ENCODE measurements at places on chromosomes 16 and 17. TPM values are rescaled to one million over a fixed set of nuclear protein-coding genes. Genes with fewer than 3 reads are reported as not detected.
A peak's percentile ranks its signal among the peaks of the same experiment; 100 is the strongest.

GRCh38 chr17:79715098-79715942 is 15.4 kb upstream of the ENPP7 start:
- no peak overlapping the region for H3K27ac ChIP-seq
- no peaks in the 10 kb centered on the region for H3K27me3 ChIP-seq
- H3K4me3 ChIP-seq: no peak overlapping the region
- H3K36me3 ChIP-seq: no peaks in the 10 kb centered on the region
- DNase-seq: no peak

- no peaks in the 10 kb centered on the region for H3K4me1 ChIP-seq
- no peaks in the 10 kb centered on the region for H3K36me3 ChIP-seq
- no peaks in the 10 kb centered on the region for H3K27me3 ChIP-seq
- no peak for DNase-seq
These were observed 5.4 kb upstream of the TBX21 start for GRCh38 chr17:47727704-47728036.

- no peak overlapping the region for H3K27ac ChIP-seq
- peaks cover 13% of the 10 kb centered on the region for H3K36me3 ChIP-seq
- no peaks in the 10 kb centered on the region for H3K27me3 ChIP-seq
- H3K4me3 ChIP-seq: no peak overlapping the region
These were observed 96.0 kb downstream of the ZFHX3 start for GRCh38 chr16:72951916-72952315.

GRCh38 chr17:75684249-75684648 is 17.1 kb downstream of the SAP30BP start:
- H3K36me3 ChIP-seq: peaks cover 6% of the 10 kb centered on the region
- H3K27me3 ChIP-seq: no peaks in the 10 kb centered on the region

DNA sequence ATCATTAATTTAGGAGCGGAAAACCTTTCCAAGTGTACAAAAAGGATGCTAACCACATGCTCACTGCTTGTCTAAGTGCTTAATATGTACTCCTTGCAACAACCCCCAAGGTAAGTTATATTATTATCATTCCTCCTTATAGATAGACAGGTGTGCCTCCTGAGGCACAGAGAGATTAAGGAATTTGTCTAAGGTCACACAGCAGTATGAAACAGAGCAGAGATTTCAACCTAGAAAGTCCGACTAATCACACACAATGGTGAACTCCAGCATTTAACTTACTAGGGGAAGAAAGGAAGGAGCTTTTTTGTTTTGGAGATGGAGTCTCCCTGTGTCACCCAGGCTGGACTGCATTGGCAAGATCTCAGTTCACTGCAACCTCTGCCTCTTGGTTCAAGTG is 37.0 kb upstream of the USP7 start:
- no peak overlapping the region for H3K4me3 ChIP-seq
- DNase-seq: no peak
- no peaks in the 10 kb centered on the region for H3K4me1 ChIP-seq
- H3K36me3 ChIP-seq: no peaks in the 10 kb centered on the region
- H3K27ac ChIP-seq: no peak overlapping the region

DNA sequence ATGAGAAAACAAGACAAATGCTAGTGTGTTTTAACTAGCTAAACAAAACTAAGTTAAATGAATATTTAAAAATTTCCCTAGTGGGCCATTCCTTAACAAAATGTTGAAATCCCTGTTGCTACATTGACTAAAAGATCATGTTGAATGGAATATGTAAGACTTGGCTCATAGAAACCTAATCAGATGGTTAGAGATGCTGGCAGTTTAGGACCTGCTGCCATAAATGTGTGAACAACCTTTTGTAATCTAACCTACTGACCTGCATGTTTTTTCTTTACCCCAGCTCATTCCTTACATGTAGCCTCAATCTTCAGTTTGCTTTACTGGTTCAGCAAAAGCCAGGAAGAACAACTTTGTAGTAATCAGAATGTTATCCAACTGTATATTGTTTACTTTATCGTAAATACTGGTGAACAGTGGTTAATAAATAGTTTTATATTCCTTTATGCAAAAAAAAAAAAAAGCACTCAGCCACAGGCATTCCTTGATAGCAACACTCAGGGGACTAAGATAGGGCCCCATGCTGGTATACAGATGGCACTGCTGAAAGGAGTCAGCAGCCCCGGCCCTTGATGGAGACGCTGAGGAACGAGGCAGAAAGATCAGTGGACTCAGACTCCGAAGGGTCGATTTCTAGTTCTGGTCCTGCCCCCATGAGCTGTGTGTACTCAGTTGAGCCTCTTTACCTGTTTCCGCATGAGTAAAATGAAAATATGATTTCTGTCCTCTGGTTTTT is 78.2 kb downstream of the MARF1 start:
- no peaks in the 10 kb centered on the region for H3K36me3 ChIP-seq
- no peaks in the 10 kb centered on the region for H3K27me3 ChIP-seq
- H3K27ac ChIP-seq: no peak overlapping the region
- no peak overlapping the region for H3K4me3 ChIP-seq
- H3K4me1 ChIP-seq: no peaks in the 10 kb centered on the region

GRCh38 chr17:14545156-14545906 is 244.4 kb downstream of the HS3ST3B1 start:
- H3K36me3 ChIP-seq: no peaks in the 10 kb centered on the region
- H3K4me3 ChIP-seq: no peak overlapping the region
- no peaks in the 10 kb centered on the region for H3K4me1 ChIP-seq
- no peak for DNase-seq

DNA sequence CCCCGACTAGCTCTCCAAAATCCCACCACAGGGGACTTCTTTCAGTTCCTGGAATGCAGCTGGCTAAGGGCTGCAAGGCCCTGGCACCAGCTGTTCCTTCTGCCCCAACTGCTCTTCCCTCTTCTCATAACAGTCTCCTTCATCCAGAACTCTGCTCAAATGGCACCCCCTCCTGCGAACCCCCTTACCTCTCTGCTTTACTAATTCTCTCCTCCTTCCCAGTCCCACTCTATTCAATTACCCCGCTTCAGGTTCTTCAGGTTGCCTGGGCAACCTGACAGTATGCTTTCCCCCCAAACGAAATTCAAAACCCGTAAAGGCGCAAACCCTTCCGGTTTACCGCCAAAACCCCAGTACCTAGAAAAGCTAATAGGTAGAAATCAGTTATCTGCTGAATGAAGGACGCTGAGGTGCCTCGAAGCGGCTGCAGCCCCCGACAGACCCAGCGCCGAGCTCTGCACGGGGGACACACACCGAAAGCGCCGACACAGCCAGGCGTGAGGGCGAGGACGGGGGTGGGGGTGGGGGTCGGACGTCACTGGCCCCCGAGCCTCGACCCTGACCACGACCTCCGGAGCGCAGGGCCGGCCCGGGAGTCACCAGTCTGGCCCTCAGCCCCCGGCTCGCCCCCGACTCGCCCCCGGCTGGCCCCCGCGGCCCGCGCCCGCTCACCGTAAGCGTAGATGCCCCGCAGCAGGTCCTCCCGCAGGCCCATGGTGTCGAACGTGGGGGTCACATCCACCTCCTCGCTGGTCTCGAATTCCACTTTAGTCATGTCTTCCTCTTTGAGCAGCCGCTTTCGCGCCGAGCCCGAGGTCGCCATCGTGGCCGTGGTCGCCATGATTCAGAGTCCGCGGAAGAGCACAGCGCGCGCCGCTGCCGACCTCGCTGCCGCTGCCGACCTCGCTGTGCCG is 550 bp downstream of the EIF4A3 start:
- H3K4me1 ChIP-seq: peaks cover 22% of the 10 kb centered on the region
- H3K27ac ChIP-seq: peak overlapping the region; percentile 92
- no peaks in the 10 kb centered on the region for H3K27me3 ChIP-seq
- peaks cover 25% of the 10 kb centered on the region for H3K36me3 ChIP-seq

- H3K36me3 ChIP-seq: no peaks in the 10 kb centered on the region
- peak; percentile 11 for DNase-seq
These were observed 10.4 kb upstream of the WFDC1 start for GRCh38 chr16:84284154-84284722.

- no peaks in the 10 kb centered on the region for H3K27me3 ChIP-seq
- no peak overlapping the region for H3K27ac ChIP-seq
- H3K4me3 ChIP-seq: no peak overlapping the region
- H3K36me3 ChIP-seq: no peaks in the 10 kb centered on the region
These were observed 5.0 kb upstream of the NAGLU start for GRCh38 chr17:42530952-42531454.

- H3K27ac ChIP-seq: no peak overlapping the region
- DNase-seq: peak; percentile 23
- H3K4me3 ChIP-seq: no peak overlapping the region
- H3K36me3 ChIP-seq: no peaks in the 10 kb centered on the region
These were observed 631 bp downstream of the KREMEN2 start for GRCh38 chr16:2964475-2965336.

- H3K4me1 ChIP-seq: peaks cover 45% of the 10 kb centered on the region
- H3K27me3 ChIP-seq: no peaks in the 10 kb centered on the region
- no peaks in the 10 kb centered on the region for H3K36me3 ChIP-seq
- peak; percentile 99 for DNase-seq
- peak overlapping the region; percentile 99 for H3K27ac ChIP-seq
These were observed 23.4 kb upstream of the MPRIP start for GRCh38 chr17:17018612-17019429.

- no peaks in the 10 kb centered on the region for H3K27me3 ChIP-seq
- H3K4me1 ChIP-seq: no peaks in the 10 kb centered on the region
- H3K27ac ChIP-seq: no peak overlapping the region
- H3K36me3 ChIP-seq: peaks cover 32% of the 10 kb centered on the region
- no peak for DNase-seq
These were observed 24.5 kb downstream of the NPLOC4 start for GRCh38 chr17:81612172-81612970.

DNA sequence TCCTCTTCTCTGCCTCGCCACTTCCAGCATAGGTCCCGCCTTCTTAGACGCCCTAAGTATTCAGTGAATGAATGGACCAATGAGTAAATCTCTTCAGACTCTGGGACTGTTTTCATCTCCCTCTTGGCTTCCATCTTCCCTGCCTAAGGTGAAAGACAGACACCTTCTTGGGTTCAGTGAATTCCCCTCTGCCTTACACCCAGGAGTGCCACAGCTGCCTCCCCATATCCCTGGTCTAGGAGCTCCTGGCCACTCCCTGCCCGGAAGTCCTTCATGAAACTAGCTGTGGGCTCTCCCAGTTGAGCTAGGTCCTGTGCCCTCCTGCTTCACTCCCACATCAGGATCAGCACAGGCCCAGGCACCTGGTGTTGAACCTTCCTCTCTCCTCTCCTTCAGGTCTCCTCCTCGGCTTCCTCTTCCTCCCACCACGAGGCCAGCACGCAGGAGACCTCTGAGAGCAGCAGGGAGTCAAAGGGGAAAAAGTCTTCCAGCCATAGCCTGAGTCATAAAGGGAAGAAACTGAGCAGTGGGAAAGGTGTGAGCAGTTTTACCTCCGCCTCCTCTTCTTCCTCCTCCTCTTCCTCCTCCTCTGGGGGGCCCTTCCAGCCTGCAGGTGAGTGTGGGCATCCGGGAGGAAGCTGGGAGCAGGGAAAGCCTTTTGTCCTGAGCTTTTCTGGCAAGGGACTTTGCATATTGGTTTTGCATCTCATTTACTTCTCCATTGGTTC is 10.3 kb downstream of the MLLT6 start:
- no peaks in the 10 kb centered on the region for H3K4me1 ChIP-seq
- no peak for DNase-seq
- H3K27me3 ChIP-seq: no peaks in the 10 kb centered on the region
- H3K4me3 ChIP-seq: no peak overlapping the region
- peaks cover 45% of the 10 kb centered on the region for H3K36me3 ChIP-seq

- H3K4me1 ChIP-seq: peaks cover 10% of the 10 kb centered on the region
- no peak for DNase-seq
- no peak overlapping the region for H3K4me3 ChIP-seq
- no peaks in the 10 kb centered on the region for H3K36me3 ChIP-seq
- H3K27me3 ChIP-seq: no peaks in the 10 kb centered on the region
- H3K27ac ChIP-seq: no peak overlapping the region
These were observed 1.5 kb upstream of the MARF1 start for GRCh38 chr16:15644267-15644961.

DNA sequence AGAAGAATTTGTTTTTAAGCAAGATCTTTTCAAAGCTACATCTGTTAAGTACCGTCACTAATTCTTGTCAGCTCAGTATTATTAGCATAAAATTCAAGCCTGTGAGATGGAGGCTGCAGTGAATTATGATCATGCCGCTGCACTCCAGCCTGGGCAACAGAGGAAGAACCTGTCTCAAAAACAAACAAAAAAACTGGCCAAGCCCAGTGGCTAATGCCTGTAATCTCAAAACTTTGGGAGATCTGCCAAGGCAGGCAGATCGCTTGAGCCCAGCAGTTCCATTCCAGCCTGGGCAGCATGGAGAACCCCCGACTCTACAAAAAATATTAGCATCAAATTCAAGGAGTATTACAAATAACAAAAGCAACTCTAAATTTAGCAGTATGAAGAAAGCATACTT is 88.0 kb downstream of the STXBP4 start:
- peak; percentile 67 for DNase-seq
- H3K36me3 ChIP-seq: no peaks in the 10 kb centered on the region
- H3K4me3 ChIP-seq: no peak overlapping the region
- no peaks in the 10 kb centered on the region for H3K27me3 ChIP-seq
- H3K4me1 ChIP-seq: peaks cover 13% of the 10 kb centered on the region

DNA sequence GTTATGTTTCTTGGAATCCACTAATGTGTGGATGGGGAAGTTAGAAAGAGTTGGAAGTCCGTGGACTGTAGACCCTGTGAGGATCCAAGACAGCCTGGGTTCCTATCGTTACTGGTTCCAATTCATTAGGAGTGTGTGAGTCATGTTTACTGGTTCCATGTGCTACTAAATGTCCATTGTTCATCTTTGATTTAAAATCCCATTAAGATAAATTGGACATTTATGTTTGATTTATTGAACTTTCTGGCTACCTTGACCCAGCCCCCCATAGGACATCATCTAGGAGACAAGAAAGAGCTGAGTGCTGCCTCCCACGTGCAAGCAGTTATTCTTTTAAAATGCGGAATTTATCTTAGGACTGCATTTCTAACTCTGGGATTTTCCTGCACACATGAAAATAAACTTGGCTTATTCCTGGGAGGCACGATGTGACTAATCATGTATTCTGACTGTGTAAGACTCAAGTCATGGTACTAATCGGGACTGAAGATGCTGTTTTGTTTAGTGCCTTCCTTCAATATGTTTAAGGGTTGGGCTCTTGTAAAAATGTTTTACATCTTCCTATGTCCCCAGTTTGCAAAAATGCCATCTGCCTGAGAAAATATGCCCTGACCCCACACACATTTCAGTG is 53.4 kb downstream of the RGS9 start:
- H3K4me3 ChIP-seq: no peak overlapping the region
- no peaks in the 10 kb centered on the region for H3K36me3 ChIP-seq
- no peaks in the 10 kb centered on the region for H3K4me1 ChIP-seq
- no peak overlapping the region for H3K27ac ChIP-seq
- DNase-seq: no peak

DNA sequence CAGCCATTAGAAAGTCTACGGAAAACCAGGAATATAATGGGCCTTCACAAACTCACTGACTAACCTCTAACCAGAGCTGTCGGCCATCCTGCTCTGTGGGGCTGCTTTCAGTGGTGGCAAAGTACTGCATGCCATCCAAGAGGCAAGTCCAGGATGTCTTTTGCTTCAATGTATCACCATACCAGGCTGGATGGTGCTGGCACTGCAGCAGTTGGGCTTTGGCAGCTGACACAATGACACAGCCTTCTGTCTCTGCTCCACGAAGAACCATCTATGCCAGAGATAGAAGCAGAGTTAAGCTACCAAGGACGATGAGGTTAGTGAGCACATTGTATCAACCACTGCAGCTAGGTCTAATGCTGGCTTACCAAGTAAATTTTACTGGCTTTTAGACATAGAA is 9.7 kb upstream of the RSKR start:
- H3K36me3 ChIP-seq: peaks cover 69% of the 10 kb centered on the region
- DNase-seq: no peak
- H3K4me1 ChIP-seq: no peaks in the 10 kb centered on the region
- no peaks in the 10 kb centered on the region for H3K27me3 ChIP-seq

Gene CES1
- 10.8 TPM for total RNA-seq

Gene IL21R
- 0.24 TPM for total RNA-seq

Gene CHST5
- total RNA-seq: not detected

Gene TBC1D3D
- not detected for total RNA-seq

Gene TMEM204
- 64.4 TPM for total RNA-seq

Gene TBX6
- total RNA-seq: 2.7 TPM

Gene MARVELD3
- 11.5 TPM for total RNA-seq

Gene FNDC8
- total RNA-seq: not detected

Measured in thyroid gland (tissue), 4 donors.